NCI-H1092 (cell line): ENCODE measurements at places on chromosomes 12 and 14.

DNA sequence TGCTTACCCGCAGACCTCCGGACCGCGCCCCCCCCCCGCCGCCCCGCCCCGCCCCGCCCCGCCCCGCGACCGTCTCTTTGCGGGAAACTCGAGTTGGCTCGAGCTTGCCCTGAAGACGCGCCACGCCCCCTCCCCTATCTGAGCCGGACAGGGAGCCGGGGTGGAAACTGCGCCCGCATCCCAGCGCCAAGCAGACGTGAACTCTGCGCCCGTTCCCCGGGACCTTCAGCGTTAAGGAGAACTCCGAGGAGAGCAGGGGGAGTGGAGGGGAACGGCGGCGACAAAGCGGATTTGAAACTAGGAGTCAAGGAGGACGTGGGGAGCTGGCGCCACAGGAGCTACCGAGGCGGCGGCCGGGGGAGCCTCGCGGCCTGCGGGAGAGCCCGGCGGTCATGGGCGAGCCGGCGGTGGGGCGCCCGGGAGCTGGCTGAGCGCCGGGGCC lies at the start of gene KCNK13:
KCNK13 (plus strand) TSS at position 310 of the 442 bp plus-strand sequence. CDS start 212 bp downstream, outside the sequence.
- no peak for DNase-seq

DNA sequence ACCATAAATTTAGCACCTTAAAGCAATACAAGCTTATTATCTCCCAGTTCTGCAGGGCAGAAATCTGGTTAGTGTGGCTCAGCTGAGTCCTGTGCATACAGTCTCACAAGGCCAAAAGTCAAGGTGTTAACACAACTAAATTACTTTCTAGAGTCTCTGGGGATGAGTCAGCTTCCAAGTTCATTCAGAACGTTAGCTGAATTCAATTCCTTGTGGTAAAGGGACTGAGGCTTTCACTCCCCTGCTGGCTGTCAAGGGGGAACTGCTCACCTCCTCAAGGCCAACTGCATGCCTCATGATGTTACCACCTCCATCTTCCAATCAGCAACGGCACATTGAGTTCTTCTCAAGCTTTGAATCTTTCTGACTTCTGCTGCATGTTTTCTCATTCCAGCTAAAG lies 27.6 kb downstream of the EML5 start:
- no peak for DNase-seq

GRCh38 chr12:119665164-119665929 lies 2.6 kb upstream of the PRKAB1 start:
- no peak for DNase-seq

- no peak for DNase-seq
These were observed 7.5 kb upstream of the SYNE3 start for GRCh38 chr14:95523815-95524448.

DNA sequence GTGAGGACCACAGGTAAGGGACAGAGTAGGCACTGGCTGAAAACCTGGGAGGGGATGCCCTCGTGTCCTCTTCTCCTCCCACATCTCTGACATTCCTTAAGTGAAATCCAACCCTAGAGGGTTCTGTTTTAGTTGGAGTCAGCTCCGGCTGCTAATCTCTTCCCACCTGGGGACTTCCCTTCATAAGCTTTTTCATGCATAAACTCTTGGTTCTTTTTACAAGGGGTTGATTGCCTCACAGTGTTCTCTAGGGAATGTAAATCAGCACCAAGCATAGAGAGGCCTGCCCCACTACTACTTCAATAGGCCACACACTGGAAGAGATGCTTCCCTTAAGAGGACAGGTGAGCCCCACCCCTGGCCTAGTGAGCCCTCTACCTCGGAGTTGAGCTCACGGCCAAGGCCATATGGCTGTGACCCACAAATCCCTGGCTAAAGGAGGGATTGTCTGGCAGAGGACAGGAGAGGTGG lies 3.2 kb upstream of the SYNDIG1L start:
- no peak for DNase-seq

DNA sequence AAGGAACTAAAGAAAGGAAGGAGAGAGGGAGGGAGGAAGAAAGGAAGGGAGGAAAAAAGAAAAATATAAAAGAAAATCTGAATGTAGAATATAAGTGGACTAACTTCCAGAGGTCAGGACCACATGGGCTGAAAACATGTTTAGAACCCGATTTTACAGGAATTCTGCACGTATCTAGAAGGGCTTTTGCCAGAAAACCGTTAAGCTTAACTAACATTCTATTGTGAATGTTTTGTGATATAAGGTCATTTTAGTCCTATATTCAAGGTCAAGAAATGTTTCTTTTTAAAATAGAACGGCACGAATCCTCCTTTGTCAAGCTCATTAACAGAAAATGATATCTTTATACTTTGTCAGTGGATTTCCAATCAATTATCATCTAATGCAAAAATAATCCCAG lies 13.1 kb downstream of the PTCSC3 start:
- DNase-seq, result no peak

DNA sequence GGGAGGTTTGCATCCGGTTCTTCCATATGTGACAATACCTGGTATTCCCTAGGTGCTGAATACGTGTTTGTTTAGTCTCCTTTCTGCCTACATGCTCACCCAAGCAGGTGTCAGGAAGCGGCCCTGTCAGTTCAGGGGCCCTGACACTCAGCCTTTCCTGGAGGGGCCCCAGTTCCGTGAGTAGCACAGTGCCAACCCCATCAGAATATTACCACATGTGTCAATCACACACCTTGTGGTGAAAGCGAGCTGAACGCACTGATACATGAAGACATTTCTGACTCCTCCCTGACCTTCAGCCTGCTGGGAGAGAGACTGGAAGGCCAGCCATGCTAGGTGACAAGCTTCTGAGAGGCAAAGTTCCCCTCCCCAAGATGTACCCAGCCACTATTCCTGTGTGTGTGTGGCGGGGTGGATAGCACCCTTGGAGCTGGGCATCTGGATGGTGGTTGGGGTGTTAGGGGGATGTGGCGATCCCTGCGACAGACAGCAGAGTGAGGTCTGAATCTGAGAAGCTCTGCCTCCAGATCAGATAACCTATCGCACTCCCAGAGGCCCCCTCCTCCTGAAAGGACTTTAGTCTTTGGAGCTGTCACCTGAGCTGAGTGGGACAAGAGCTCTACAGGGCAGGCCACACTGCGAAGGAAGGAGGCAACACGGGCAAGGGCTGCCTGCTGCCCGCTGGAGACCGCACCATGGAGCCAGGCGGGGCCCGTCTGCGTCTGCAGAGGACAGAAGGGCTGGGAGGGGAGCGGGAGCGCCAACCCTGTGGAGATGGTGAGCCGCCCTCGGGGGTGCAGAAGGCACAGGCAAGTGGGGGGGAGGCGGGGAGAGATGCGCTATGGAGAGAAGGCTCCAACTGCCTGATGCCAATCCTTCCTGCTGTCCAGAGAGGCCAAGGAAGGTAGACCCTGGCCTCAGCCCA lies at the start of gene SOAT2:
SOAT2 (plus strand) TSS at position 604 of the 925 bp plus-strand sequence; CDS start at position 696, 92 bp downstream.
- DNase-seq, result no peak

GRCh38 chr14:90140956-90141316 lies 79.1 kb downstream of the KCNK13 start:
- DNase-seq, result no peak

GRCh38 chr14:82872494-82872893 lies 1338.8 kb upstream of the SEL1L start:
- no peak for DNase-seq

DNA sequence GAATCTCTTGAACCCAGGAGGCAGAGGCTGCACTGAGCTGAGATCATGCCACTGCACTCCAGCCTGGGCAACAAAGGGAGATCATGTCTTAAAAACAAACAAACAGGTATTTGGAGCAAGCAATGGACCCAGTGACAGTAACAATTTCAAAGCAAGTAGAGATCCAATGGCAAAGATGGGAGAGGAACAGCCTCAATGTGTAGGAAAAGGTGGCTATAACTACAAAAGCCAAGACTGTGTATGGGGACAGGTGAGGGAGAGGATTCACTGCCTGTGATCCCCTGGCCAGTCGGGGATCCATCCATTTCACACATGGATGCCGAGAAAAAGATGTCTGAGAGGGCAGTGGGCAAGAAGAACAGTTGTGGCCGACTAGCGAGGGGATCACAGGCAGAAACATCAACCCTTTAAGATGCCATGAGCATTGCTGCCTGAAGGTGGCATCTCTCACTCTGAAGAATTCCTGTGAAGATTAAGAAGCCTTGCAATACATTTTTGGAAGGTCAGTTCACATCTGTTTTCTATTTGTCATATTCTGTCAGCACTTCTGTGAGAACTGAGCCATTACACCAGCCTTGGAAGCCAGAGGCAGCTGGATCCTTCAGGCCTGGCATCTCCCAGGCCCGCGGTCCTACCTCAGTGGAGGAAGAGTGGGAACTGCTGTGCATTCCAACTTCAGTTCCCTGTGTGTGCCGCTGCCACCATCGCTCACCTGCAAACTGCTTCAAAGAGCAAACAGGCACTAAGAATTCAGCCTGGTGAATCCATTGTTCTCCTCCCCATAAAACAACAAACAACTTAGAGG lies 54.5 kb upstream of the FRS2 start:
- no peak for DNase-seq

- DNase-seq, result peak; percentile 97
These were observed 343.1 kb downstream of the FLRT2 start for GRCh38 chr14:85873006-85873405.

GRCh38 chr12:53789570-53789969 lies 37.8 kb upstream of the CISTR start:
- no peak for DNase-seq

DNA sequence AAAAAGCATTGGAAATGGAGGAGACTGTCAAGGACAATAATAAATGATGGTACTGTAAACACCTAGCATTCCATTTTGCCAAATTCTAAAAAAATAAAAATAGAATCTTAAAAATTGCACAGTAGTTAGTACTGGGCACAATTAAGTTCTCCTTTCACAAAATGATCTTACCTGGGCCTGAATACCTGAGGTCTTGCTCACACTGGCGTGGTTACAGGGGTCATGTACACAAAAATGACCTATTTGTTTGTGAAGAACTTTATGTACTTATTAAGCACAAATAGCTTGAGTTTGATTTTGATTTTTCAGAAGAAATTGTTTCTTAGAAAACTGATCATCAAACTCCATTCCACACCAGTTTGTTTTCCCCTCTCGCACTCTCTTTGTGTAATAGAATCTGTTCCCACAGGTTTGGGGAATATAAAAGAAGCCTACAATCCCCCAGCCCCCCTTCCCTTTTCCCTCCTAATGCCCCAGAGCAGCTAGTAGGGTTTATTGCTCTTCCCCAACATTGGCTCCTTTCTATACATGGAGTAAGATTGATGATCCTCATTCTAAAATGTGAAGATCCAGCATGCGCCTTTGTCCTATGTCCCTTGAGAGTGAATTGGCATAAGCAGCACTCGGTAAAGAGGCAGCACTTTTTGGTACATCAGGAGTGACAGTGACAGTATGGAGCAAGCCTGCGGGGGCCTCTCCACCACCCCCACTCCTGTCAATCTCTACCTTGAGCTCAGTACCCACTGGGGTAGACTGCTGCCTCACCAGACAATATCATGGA lies 204.3 kb downstream of the ASCL1 start:
- DNase-seq, result no peak

DNA sequence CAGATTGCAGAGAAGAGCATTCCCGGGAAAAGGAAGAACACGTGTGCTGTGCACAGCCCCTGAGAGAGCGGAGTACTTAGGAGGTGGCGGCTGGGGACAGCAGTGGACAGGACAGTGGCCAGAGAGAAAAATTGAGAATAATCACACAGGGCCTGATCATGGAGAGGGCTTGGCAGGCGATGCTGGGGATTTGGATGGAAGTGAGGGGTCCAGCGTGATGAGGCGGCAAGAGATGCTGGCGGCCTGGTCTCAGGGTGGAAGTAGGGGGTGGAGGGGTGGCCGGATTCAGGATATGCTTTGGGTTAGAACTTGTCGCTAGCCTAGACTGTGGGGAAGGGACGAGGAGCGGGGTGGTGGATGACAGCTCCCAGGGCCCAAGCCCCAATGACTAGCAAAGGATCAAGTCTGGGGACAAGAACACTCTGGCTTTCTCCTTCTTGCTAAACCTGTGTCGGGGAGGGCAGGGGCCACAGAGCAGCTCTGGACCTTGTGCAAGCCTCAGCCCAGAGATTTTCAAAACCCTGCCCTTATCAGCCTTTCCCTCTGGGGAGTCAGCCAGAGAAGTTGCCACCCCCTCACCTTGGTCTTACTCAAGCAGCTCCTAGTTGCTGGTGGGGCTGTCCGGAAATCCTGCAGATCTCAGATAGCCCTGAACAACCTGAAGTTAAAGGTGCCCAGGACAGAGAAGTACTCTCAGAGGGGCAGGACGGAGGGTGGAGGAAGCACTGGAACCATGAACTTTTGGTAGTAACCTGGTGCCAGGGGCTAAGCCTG lies 1.3 kb downstream of the HVCN1 start:
- no peak for DNase-seq

DNA sequence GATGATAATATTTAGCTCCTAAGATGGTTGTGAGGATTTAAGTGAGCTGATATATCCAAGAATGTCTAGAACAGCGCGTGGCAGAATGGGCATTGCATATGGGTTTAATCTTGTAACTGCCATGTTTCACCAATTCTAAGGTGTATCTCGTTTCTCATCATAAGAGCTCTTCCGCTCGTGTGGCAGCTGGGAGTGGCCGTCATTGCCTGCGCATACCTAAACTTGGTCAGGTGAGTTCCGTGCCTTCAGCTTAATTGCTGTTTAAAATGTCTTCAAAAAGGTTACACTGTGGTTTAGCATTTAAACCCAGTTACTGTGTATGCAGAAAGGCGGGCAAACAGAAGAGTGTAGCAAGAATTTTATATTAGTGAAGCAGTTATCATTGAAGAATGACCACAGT lies 4.5 kb upstream of the AQP2 start:
- DNase-seq, result no peak

- no peak for DNase-seq
These were observed 47.9 kb downstream of the ASCL4 start for GRCh38 chr12:107822356-107822755.

DNA sequence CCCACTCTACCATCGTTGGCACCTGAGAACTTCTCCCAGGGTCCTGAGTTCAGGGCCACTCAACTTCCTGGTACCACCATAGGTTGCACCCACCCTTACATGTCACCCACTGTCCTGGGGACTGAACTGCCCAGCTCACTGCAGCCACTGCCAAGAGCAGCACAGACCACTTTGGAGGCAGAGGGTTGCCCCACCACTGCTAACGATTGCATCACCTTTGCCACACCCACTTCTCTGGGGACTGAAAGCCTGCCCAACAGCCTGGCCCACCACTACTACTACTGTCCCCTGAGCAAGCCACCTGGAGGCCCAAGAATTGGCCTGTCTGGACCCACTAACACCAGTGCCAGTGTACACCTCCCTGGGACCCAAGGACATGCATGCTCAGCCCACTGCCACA lies 27.6 kb downstream of the CACNA2D4 start:
- DNase-seq, result no peak

GRCh38 chr12:130119241-130119861 lies 42.9 kb upstream of the FZD10 start:
- DNase-seq, result no peak

GRCh38 chr14:64266239-64266638 lies 27.9 kb downstream of the ESR2 start:
- DNase-seq, result no peak

DNA sequence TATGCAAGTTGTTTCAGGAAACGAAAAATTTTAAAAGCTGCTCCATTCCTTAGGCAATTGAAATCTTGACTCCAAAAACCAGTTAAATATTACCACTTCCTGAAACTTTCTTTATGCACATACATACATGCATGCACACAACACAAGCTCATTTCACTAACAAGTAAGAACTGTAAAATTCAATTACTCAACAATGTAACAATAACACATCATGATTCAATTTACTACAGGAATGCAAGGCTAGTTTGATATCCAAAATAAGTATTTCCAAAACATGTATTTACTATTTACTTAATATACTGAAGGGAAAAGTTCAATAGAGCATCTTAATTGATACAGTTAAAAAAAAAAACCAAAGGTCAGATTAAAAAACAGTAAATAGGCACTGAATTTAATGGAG lies 19.6 kb downstream of the NAP1L1 start:
- DNase-seq, result no peak

GRCh38 chr12:98221243-98221808 lies 294.1 kb upstream of the TMPO start:
- no peak for DNase-seq

- DNase-seq, result no peak
These were observed 143.3 kb downstream of the NRXN3 start for GRCh38 chr14:78313499-78313898.
